ENCODE measurements at places on chromosomes 1 and 21.

DNA sequence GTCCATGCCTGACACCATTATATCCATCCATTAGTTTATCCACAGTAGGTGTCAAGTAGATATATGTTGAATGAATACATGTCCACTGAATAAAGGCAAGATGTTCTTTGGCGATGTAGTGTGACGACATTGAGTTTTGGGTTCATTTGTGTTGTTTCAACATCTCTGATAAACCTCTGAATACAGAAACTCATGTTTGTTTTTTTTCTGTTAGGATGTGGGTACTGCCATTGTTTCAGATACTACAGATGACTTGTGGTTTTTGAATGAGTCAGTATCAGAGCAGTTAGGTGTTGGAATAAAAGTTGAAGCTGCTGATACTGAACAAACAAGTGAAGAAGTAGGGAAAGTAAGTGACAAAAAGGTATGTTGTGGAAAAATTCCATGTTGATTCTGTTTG is 28.1 kb downstream of the MDM4 start:
- DNase-seq: no peak

DNA sequence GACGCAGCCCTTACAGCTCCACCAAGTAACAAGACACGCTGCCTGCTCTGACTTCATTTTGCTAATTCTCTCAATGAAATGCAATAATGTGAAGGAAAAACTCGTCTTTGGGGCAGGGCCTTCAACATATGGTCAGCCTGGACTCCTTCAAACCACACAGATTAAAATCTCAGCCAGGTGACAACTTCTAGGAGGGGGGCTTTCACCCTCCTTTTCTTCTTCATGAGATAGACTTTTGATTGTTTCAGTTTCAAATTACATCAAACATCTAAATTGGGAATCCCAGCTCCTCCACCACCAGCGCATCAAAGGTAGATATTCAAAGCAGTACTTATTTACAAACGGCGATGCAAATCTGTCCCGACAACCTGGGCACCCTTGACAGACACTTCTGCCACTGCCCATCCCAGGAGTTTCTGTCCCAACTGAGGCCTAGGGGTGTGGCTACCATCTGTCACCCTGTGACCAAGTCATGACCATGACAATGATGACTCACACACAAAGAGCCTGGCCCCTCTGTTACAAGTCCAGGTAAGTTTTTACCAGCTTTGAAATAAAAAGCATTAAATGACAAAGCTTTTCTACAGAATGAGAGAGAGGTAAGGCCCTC is 29.7 kb downstream of the SSBP3 start:
- DNase-seq: no peak

- DNase-seq: no peak
These were observed 103.8 kb downstream of the BRINP3 start for GRCh38 chr1:190373705-190374336.

- no peak for DNase-seq
These were observed 11.2 kb downstream of the OR2W3 start for GRCh38 chr1:247906504-247907047.

DNA sequence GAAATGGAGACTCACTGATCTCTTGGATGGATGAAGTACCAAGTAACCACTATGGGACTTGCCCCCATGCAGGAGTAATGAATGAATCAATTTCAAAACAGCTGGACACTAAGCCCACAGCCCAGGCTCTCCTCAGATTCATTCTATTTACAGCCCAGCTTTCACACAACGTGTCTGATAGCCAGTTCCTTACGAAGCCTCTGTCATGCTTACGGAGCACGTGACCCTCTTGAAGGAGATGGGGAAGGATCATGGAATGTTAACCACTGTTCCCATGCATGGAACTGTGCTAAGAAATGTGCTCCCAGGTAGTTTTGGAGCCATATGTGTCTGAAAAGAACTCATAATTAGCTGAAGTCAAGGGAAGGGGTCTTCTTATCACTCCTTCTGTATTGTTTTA is 124.1 kb downstream of the KIF26B start:
- DNase-seq: no peak

DNA sequence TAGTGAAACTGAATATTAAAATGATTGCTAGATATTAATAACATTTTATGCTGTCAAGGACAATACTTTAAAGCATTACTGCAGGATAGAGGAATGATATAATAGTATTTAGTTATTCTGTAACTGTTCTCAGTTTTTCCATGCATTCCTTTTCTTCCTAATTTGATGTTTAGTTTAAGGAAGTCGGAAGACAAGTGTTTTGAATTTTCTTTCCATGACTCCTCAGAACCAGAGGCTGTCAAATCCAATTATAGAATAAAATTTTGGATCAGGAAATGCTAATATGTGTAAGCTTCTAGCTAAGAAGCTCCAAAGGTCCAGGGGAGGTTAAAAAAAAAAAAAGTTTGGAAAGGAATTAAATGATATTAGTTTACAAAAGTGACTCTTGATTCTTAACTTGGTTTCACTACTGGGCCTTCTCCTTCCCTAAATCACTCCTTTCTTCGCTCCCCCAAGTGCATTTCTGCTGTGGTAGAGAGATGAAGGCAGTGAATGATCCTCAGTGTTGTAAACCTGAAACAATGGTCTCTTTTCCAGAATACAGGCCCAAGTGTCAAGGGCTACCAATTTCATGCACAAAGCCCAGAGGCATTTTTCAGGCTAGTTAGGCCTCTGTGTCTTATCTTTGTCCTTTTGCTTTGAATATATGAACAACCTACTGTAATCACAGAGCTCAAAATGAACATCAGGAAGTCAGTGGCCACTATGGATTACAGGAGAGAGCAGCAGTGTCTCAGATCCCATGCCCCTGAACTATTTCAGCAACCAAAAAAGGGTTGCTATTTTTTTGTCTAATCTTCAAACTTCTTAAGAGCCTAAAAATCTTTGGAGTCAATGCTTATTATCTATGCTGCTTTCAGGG is 6.2 kb downstream of the ADSS2 start:
- DNase-seq: no peak

GRCh38 chr1:161844696-161845095 is 78.6 kb downstream of the ATF6 start:
- no peak for DNase-seq

DNA sequence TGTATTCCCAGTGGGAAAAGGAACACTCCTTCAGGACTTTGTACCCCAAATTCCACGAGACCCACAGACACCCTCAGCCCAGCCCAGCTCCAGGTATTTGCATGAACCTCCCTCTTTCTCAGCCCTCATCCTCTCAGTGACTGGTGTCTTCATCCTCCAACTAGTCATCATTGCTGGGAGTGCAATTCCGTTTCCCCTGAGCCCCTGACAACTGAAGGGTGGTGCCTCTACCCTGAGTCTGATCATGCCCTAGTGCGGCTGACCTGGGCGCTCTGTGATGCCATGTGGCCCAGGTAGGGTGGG is 3.8 kb upstream of the ZNF692 start:
- no peak for DNase-seq

DNA sequence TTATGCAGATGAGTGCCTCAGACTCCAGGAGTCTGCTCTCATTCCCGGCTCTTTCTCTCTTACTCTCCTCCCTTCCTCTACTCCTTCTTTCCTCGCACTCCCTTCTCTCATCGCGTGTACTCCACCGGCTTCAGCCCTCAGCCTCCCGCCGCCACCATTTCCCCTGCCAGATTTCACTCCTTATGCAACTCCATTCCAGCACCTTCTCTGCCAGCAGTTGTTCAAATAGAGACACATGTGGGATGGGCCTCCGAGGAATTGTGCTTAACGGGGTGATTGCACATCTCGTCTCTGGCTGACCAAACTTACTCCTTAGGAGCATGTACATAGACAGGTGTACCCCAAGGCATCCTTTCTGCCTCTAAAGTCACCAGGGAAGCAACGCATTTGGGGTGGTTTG is 2.1 kb downstream of the CNTN2 start:
- no peak for DNase-seq

GRCh38 chr1:91736715-91737615 is 149.0 kb downstream of the TGFBR3 start:
- no peak for DNase-seq

- no peak for DNase-seq
These were observed 24.4 kb downstream of the MRPL39 start for GRCh38 chr21:25582888-25583287.

DNA sequence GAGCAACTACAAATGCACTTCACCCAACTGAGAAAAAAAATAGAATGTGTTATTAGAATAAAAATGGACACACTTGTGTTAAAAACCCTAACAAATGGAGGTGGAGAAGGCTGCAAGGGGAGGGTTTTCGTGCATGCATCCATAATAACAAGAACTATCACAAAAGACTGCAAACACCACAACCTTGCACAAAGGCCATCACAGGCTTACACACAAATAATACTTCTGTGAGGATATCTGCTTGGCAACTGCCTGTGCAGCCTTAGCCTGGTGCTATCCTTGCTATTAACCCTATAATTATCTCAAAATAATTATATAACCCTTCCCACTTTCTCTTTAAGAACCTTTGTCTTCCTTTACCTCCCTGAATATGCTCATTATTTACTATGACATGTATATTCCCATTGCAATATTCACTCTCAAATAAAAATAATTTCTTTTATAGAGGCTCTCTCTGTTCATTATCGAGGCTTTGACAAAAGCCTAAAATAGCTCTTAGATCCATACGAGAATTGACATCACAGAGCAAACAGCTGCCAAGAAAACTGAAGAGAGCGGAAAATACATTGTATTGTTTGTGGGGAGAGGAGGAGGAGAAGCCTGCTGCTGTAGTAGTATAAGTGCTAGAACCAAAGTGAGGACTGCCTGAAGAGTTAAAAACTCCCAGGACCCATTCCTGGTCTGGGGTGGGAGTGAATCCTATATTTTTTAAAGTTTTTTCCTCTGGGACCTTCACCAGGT is 1768.7 kb downstream of the BRINP3 start:
- DNase-seq: no peak

- no peak for DNase-seq
These were observed 104.5 kb upstream of the AJAP1 start for GRCh38 chr1:4549930-4550329.
